ENCODE measurements at places on chromosomes 1 and 21.
A peak's percentile ranks its signal among the peaks of the same experiment; 100 is the strongest.

GRCh38 chr1:15386164-15386749, 23.4 kb upstream of the EFHD2 start:
- DNase-seq: no peak

- no peak for DNase-seq
Measured at GRCh38 chr1:54777011-54777410, 12.7 kb upstream of the PARS2 start.

- DNase-seq: peak; percentile 96
Measured at GRCh38 chr1:119327450-119328155, 41.0 kb upstream of the HAO2 start.

GRCh38 chr1:202349206-202349928, 868 bp downstream of the PPP1R12B start:
- peak; percentile 2 for DNase-seq

GRCh38 chr1:152880316-152880715, 2.2 kb downstream of the SMCP start:
- DNase-seq: no peak

GRCh38 chr1:156050376-156050775, 3.2 kb downstream of the UBQLN4 start:
- no peak for DNase-seq

DNA sequence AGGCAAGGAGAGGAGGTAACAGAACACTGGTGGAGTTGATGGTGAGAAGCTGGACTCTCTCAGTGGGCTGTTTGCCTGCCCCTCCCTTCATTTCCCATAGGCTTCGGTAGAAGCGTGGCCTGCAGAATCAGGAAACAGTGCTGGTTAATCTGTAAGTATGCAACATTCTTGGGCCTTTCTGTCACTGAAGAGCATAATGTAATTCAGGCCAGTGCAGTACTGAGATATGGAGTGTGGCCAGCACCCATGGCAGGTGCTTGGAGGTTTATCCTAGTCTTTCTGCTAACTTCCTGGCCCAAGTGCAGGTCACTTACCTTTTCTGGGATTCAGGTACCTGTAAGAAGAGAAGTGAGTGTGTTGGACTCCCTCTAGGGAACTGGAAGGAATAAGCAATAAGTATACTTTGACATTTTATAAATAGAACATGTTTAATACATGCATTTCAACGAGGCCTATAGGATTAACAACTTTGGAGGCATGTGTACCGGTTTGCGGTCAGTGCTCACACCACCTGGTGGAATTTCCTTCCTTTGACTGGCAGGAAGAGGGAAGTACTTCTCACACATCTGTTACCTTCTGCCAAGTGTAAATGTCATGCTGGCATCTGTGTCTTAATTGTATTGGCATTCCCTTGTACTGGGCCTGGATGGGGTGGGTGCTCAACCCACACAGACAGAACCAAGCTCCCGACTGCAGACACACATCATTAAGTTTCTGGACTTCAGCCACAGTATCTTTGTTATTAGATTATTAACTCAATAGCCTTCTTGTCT, 105.5 kb downstream of the KIF26B start:
- no peak for DNase-seq

DNA sequence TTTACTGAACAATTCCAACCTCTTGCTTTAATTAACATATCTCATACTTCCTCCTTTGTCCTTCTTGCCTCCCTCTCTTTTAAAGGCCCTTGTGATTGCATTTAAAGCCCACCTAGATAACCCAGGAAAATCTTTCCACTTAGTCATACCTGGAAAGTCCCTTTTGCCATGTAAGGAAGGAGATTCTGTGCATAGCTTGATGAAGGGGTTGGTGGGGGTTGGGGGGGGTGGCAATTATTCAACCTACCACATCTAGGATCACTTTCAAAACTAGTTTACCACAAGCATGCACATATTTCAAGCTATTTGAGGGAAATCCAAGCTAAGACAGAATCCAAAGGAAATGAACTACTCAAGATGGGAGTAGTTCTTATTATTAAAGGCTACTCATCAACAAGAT, 249.1 kb upstream of the PTBP2 start:
- DNase-seq: no peak

DNA sequence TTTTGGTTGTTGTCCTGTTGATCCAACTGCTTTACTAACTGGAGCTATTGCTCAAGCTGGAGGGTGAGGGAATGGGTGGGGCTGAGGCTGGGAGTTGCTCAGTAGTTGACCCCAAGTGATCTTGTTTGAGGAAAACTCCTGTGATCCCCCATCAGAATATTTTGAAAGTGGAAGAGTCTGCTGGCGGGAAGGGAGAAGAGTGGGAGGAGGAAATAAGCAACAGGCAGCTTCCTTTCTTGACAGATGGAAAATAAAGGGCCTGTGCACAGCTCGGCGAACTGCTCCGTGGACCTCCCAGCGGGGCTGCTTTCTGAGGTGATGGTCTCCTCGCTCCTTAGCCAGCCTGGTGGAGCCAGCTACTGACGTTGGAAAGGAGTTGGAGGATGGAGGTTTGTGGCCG, 199.1 kb upstream of the LMO4 start:
- no peak for DNase-seq

DNA sequence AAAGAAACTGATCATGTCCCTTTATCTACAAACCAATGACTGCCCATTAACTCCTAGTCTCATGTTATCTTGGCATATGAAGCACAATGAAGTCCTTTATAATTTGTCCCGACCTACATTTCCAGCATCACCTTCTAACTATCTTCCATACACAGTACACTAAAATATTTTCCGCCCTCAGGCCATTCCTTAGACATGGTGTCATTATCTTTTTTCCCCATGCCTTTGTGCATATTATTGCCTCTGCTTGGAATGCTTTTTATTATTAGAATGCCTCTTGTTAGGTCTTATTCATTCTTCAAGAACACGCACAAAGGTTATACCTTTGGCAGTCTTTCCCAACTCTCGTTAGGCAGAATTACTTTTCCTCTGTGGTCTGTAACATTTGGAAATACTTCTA, 39.6 kb downstream of the ATG4C start:
- no peak for DNase-seq

GRCh38 chr1:94265011-94265422, 27.6 kb upstream of the ARHGAP29 start:
- no peak for DNase-seq

DNA sequence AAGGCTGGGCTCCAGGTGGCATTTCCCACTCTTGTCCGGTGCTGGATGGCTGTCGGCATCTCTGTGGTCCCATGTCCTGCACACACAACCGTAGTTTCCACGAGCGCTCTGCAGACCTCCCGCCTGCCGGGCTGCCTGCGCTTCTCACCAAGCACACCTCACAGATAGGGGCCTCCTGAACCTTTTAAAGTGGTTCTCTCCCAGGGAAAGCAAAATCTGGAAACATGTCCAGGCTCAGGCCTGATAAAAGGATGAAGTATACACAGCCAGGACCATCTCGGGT, 46.2 kb downstream of the CAPN9 start:
- DNase-seq: no peak

DNA sequence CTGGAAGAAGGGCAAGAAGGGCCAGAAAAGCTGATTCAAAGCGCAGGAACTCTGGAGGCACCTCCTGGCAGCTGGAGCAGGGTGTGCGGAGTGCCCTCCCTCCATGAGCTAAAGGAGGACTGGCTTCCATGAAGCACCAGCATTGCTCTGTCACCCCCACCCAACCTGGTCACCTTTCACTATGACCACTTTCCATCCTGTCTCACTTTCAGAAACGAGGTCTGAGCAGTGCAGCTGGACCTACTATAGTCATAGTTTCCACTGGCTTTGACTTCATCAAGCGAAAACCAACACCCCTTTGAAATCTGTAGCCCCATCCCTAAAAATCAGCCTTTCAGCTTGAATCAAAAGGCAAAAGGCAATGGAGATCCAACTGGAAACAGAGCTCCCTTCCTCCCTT, 84.8 kb upstream of the CACNA1E start:
- no peak for DNase-seq

DNA sequence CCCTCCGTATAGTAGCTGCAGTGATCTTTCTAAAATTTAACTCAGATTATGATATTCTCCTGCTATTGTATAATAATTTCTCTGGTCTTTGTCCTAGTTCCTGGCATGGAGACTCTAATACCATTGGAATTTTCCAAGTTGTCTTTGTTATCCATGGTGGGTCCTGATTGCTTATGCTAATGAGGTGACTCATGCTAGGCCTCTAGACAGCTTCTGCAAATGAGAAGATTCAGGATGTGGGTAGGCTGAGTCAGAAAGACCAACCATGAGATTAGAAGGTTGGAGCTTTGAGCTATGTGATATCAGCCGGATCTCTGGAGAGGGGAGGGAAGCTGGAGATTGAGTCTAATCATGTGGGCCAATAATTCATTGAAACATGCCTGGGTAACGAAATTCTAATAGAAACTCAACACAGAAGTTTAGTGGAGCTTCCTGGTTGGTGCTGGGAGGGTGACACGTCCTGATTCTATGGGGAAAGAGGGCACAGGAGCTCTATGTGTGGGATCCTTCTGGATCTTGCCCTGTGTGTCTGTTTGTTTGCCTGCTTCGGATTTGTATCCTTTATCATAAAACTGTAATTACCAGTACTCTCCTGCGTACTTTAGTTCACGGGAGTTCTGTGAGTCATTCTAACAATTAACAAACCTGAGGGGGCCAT, 73.2 kb upstream of the CNIH3 start:
- peak; percentile 98 for DNase-seq

- no peak for DNase-seq
Measured at GRCh38 chr1:25546193-25546592, 2.8 kb downstream of the LDLRAP1 start.

DNA sequence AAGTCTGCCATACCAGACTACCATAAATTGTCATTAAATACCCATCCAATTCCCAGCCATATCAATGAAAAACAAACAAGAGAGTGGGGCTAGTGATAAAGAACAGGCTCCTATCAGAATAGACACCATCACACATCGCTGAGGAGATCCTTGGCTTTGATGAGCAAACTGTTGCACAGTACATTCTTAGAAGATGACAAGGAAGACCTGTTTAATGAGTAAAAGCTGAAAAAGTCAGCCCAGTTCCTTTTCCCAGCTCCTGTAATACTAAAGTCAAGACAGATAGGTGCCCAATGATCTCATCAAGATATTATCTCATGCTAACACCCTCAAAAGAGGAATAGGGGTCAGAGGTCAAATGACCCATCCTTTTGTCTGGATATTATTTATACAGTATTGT, 164.5 kb upstream of the COA6 start:
- DNase-seq: no peak

GRCh38 chr1:243399561-243400155, 143.8 kb downstream of the SDCCAG8 start:
- DNase-seq: no peak

GRCh38 chr1:194076646-194077045, 890.2 kb upstream of the B3GALT2 start:
- DNase-seq: no peak

DNA sequence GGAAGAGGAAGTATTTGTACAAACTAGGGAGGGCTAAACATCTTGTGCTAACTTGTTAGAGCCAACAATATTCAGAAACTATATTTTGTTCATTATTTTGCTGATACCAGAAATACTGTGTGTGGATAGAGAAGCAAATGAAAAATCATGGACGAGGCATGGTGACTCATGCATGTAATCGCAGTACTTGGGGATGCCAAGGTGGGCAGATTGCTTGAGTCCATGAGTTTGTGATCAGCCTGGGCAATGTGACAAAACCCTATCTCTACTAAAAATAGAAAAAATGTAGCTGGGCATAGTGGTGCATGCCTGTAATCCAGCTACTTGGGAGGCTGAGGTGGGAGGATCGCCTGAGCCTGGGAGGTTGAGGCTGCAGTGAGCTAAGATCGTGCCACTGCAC, 13.4 kb downstream of the LRRC41 start:
- no peak for DNase-seq

GRCh38 chr1:182962554-182963115, 9.7 kb upstream of the SHCBP1L start:
- peak; percentile 87 for DNase-seq

- no peak for DNase-seq
Measured at GRCh38 chr1:208029381-208030287, 118.7 kb upstream of the CD34 start.

DNA sequence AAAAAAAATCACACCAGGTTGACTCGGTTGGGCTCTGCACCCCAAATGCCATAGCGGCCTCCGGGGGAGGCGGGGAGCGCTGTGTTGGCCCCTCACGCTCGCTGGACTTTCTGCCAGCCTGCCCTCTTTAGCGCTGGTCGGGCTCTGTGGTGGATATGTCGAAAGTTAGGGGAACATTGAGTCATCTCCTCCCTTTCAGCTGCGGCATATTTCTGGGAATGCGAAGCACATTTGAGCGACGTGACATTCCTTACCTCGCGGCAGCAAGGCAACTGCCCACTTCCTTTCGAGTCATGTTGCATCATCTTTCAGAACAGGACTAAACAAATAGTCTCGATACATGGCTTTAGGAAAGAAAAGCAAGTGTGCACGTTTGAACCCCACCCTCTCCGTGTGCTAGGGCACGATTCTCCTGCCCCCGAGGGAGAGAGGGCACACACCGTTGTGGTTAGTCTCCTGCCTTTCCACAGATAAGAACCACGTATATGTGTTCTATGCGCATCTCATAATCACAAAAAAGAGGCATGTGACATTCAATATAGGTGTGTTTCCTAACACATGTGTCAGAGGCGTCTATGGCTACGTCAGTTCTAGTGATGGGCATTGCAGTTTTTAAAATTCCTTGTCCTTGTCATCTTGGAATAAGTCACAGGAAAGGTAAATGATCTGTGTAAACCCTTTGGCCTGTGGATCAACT, 105.9 kb upstream of the SLC45A1 start:
- DNase-seq: peak; percentile 98

- DNase-seq: no peak
Measured at GRCh38 chr1:229759037-229759435, 133.0 kb downstream of the URB2 start.

DNA sequence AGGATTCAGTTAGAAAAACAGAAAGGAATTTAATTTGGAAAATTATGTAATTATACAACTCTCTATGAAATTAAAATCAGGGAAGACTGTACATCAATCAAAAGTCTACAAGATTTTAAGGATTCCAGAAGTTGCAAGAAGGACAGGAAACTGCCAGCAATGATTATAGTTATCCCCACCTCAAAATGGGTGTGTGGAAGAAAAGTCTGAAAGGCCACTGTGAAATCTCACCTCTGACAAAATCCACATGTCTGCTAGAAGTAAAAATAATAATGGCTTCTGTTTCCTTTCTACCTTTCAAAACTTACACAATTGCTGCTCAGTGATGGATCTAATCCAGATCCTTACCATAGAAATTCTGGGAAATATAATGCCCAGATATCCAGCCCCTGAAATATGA, 708.1 kb upstream of the ADGRL4 start:
- DNase-seq: no peak

GRCh38 chr1:230392536-230392909, 33.6 kb downstream of the PGBD5 start:
- DNase-seq: no peak

DNA sequence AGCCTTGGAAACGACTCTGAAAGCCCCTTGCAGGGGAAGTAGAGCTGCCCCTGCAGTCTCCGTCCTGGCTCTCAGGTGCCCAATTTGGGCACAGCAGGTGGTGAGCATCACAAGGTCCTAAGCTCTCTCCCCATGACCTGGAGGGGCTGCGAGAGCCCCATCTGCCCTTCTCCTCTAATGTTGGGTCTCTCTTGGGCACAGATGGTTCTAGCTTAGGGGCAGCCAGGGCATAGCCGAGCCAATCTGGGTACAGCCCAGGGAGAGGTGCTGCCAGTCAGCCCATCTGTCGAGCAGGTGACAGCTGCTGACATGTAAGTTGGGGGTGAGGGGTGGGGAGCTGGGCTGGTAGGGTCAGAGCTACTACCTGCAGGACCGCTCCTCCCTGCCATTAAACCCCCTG, 50.7 kb downstream of the SYT2 start:
- DNase-seq: no peak

Data from SW480 (cell line).